ENCODE measurements at places on chromosomes 5 and 9.

DNA sequence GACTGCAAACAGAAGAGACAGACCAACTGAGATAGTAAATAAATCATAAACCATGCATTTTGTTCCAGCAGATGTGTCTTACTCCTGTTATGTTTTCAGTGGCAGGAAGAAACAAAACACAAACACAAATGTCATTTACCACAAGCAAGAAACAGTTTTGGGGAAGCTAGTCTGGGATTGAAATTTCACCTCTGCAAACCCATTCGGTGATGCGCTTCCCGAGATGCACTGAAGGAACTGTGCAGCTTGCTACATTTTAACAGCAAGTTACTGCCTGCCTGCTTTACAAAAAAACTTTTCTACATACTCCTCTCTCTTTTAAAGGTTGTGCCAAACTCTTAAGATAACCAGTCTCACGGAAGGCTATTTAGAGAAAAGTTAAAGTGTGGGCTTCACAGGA lies 3.2 kb downstream of the MACROH2A1 start:
- no peaks in the 10 kb centered on the region for H3K36me3 ChIP-seq
- peak overlapping the region; percentile 95 for H3K27ac ChIP-seq
- peaks cover 81% of the 10 kb centered on the region for H3K4me1 ChIP-seq
- H3K27me3 ChIP-seq: no peaks in the 10 kb centered on the region
- no peak for DNase-seq

DNA sequence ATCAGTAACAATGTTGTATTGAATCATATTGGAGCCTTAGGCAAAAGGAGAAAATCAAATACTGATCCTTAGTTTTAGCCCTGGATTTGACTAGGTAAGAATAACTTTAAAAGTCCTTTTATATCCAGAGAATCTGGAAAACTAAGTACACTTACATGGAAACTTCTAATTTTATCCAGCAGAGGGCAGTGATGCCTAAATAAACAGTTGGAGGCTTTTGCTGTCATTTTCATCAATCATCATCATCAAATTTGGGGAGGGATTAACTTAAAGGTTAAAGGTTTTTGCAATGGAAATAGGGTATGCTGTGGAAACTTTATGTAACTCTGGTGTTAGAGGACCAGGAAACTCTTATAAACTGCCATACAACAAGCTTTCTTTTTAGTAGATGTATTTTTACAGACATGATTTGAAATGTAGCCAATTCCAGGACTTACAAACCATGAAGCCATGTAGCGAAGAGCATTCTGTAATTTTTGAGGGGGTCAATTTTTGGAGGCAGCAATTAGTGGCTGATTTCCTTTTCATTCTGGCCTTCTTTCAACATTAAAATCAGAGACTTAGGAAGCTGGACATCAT lies 112.7 kb downstream of the OSTF1 start:
- H3K27me3 ChIP-seq: no peaks in the 10 kb centered on the region
- H3K27ac ChIP-seq: no peak overlapping the region
- DNase-seq: no peak
- no peaks in the 10 kb centered on the region for H3K4me1 ChIP-seq
- H3K36me3 ChIP-seq: no peaks in the 10 kb centered on the region
- no peak overlapping the region for H3K4me3 ChIP-seq

DNA sequence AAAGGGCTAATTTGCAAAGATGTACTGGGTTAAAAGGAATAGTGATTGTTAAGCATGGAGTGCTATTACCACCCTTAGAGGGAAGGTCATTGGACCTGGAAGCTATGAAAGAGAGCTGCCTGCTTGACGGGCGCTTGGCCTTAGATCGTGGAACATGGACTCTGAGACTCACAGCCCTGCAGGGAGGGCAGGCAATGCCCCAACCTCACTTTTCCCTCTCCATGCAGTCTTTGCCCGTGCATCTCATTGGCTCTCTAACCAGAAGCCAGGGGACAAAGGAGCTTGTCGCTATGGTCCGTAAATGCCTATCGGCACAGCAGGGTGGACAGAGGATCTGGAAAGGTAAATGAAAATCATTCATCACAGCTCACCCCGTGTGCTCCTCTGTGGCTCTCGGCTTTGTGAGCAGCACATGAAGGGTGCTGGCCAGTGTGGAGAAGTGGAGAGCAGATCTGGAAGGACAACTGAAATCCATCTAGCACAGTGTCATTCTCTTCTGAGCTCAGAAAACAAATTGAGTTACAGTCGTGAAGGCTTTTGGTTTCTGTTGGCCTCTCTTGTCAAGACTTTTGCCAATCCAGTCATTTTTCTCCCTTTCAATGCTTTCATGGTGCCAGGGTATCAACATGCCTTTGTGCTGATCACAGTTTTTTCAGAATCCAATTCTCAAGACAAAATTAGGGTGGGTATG lies 186.2 kb downstream of the SNX18 start:
- H3K27ac ChIP-seq: no peak overlapping the region
- H3K4me1 ChIP-seq: no peaks in the 10 kb centered on the region
- H3K36me3 ChIP-seq: no peaks in the 10 kb centered on the region
- H3K27me3 ChIP-seq: no peaks in the 10 kb centered on the region
- no peak for DNase-seq
- no peak overlapping the region for H3K4me3 ChIP-seq

- H3K4me3 ChIP-seq: no peak overlapping the region
- no peaks in the 10 kb centered on the region for H3K27me3 ChIP-seq
- no peaks in the 10 kb centered on the region for H3K4me1 ChIP-seq
- H3K27ac ChIP-seq: no peak overlapping the region
- H3K36me3 ChIP-seq: no peaks in the 10 kb centered on the region
These were observed 91.3 kb upstream of the RASEF start for GRCh38 chr9:83154087-83154736.

DNA sequence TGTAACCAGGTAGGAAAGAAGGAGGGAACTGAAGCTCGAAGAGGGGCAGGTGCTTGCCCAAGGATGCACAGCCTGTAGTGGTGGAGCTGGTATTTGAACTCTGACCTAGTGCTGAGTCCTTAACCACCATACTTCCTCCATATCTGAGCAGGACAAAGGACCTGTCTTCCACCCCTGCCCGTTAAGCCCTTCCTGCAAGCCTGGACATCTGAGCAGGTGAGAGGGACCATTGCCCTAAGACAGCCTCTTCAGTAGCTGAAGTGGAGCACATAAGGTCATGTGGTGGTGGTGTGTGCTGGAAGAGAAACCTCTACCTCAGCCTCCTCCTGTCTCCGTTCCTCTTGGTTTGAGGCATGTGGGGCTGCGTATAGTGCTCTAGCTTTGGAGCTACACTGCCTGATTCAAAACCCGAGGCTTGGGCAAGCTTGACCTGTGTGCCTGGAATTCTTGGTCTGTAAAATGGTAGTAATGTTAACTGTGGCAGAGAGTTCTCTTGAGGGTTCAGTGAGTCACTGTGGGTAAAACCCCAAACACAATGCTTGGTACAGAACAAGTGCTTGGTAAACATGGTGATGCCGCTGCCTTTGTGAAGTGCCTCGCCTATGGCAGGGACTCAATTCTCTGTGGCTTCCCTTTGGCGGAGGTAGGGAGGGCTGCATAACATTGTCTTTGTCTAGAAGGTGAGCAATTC lies 7.4 kb downstream of the GALNT10 start:
- no peak overlapping the region for H3K27ac ChIP-seq
- H3K4me3 ChIP-seq: no peak overlapping the region
- peaks cover 34% of the 10 kb centered on the region for H3K4me1 ChIP-seq
- H3K36me3 ChIP-seq: no peaks in the 10 kb centered on the region
- H3K27me3 ChIP-seq: no peaks in the 10 kb centered on the region

DNA sequence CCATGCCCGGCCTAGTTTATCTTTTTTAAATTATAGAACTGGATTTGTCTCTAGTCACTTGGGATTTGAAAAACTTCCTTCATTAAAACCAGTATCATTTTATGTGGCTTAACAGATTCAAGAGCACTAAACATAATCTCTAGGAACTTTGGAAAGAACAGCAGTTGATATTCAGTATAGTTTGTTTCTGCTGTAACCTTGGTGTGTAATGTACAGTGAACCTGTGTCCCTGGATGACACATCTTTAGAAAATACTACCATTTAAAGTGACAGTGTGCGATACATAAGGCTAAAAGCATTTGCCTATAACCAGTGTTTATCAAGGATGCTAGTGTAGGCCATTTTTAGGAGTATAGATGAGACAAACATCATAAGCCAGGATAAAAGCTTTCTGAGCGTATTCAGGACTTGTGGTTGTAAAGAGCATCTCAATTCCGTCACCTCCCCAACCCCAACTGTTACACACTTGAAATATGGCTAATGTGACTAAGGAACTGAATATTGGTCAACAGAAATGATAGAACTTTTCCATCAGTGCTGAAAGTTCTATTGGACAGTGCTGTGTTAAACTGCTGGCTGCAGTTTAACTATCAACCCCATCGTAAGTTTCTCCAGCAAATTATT lies 4.4 kb downstream of the SNX18 start:
- H3K27ac ChIP-seq: no peak overlapping the region
- H3K4me3 ChIP-seq: no peak overlapping the region
- H3K4me1 ChIP-seq: peaks cover 81% of the 10 kb centered on the region
- DNase-seq: no peak

DNA sequence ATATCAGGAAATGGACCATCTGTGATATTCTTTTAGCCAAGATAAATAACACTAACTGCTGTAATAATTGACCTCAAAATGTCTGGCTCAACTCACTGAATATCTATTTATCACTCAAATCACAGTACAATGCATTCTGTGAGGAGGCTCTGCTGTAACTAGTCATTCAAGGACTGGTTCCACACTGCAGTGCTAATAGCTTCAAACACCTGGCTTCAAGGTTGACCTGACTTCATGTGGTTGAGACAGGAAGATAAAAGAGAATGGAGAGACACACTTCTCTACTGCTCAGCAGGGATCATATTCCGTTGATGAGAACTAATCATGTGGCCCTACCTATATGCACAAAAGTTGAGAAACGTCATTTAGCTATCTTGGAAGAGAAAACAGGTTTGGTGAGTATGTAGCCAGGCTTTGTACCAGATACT lies 3.4 kb upstream of the RHOBTB3 start:
- DNase-seq: no peak
- H3K36me3 ChIP-seq: no peaks in the 10 kb centered on the region
- no peak overlapping the region for H3K4me3 ChIP-seq
- no peaks in the 10 kb centered on the region for H3K27me3 ChIP-seq
- H3K4me1 ChIP-seq: peaks cover 42% of the 10 kb centered on the region

GRCh38 chr5:175606409-175606808 lies 51.5 kb upstream of the HRH2 start:
- H3K4me1 ChIP-seq: no peaks in the 10 kb centered on the region
- no peaks in the 10 kb centered on the region for H3K27me3 ChIP-seq
- H3K27ac ChIP-seq: no peak overlapping the region

- no peak overlapping the region for H3K4me3 ChIP-seq
- no peaks in the 10 kb centered on the region for H3K27me3 ChIP-seq
- H3K36me3 ChIP-seq: no peaks in the 10 kb centered on the region
- H3K27ac ChIP-seq: no peak overlapping the region
These were observed 32.3 kb downstream of the GLRA1 start for GRCh38 chr5:151892393-151892792.

GRCh38 chr9:37405350-37405749 lies 17.1 kb upstream of the GRHPR start:
- no peaks in the 10 kb centered on the region for H3K36me3 ChIP-seq
- H3K4me1 ChIP-seq: peaks cover 4% of the 10 kb centered on the region
- H3K4me3 ChIP-seq: no peak overlapping the region
- no peak for DNase-seq

GRCh38 chr9:107239474-107239873 lies 43.6 kb upstream of the RAD23B start:
- H3K4me3 ChIP-seq: no peak overlapping the region
- H3K27me3 ChIP-seq: no peaks in the 10 kb centered on the region
- DNase-seq: no peak
- H3K4me1 ChIP-seq: no peaks in the 10 kb centered on the region

DNA sequence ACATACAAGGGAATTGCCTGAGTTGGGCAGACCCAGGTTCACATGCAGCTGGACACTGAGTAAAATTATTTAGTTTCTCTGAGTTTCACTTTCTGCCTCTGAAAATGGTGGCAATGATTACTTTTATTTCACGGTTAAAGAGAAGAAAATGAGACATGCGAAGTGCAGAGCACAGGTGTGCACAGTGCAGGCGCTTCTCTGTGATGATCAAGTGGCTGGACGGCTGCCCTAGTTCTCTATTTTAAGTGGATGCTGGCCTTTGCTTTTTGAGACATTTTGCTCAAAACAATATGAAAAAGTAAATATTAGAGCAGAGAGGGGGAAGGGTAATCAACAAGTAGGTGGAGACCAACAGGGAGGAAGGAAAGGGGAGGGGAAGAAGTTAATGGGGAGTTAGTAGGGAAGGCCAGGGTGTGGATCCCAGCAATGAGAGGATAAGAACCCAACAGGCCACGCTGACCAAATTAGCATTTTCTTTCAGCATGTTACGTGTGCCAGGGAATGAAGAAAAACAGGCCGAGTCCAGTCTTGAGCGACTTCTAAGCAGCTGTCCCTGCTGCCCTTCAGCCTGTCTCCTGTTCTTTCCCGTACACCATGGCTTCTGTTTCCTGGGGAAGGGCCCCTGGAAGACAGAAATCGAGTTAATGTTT lies 16.1 kb downstream of the SNX18 start:
- H3K4me1 ChIP-seq: no peaks in the 10 kb centered on the region
- peak overlapping the region; percentile 58 for H3K27ac ChIP-seq
- no peaks in the 10 kb centered on the region for H3K36me3 ChIP-seq

DNA sequence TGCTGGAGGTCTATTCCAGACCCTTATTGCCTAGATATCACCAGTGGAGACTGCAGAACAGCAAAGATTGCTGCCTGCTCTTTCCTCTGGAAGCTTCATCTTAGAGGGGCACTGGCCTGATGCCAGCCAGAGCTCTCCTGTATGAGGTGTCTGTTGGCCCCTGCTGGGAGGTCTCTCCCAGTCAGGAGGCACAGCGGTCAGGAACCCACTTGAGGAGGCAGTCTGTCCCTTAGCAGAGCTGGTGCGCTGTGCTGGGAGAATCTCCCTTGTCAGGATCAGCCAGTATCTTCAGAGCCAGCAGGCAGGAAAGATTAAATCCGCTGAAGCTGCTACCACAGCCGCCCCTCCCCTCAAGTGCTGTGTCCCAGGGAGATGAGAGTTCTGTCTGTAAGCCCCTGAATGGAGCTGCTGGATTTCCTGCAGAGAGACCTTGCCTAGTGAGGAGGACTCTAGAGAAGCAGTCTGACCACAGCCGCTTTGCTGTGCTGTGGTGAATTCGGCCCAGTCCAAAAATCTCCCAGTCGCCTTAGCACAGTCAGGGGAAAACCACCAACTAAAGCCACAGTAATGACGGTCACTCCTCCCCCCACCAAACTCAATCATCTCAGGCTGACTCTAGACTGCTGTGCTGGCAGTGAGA lies 124.1 kb downstream of the JAKMIP2 start:
- no peaks in the 10 kb centered on the region for H3K27me3 ChIP-seq
- H3K27ac ChIP-seq: no peak overlapping the region
- no peaks in the 10 kb centered on the region for H3K4me1 ChIP-seq
- no peaks in the 10 kb centered on the region for H3K36me3 ChIP-seq

- no peak overlapping the region for H3K4me3 ChIP-seq
- no peak overlapping the region for H3K27ac ChIP-seq
- H3K4me1 ChIP-seq: no peaks in the 10 kb centered on the region
- DNase-seq: no peak
- H3K27me3 ChIP-seq: no peaks in the 10 kb centered on the region
These were observed 477.4 kb upstream of the WWC1 start for GRCh38 chr5:167814040-167814439.

DNA sequence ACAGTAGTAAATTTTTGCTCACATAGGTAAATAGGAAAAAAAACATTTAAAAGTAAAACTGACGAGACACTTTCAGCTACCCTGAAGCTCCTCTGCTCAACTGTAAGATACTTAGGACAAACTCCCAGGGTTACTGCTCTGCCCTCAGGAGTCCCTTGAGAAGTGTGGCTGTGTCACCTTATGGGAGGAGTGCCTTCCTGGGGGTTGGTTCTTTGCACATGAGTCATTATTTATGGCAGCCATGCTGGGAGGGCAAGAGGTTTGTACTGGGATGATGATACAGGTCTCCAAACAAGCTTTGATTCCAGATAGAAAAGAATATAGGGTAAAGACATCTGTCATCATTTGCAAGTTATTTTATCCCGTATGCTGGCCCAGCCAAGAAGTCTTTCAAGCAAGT lies 45.9 kb downstream of the TTC1 start:
- H3K4me1 ChIP-seq: no peaks in the 10 kb centered on the region
- H3K4me3 ChIP-seq: no peak overlapping the region
- H3K27me3 ChIP-seq: no peaks in the 10 kb centered on the region
